ENCODE measurements at places on chromosomes 7 and 10.

DNA sequence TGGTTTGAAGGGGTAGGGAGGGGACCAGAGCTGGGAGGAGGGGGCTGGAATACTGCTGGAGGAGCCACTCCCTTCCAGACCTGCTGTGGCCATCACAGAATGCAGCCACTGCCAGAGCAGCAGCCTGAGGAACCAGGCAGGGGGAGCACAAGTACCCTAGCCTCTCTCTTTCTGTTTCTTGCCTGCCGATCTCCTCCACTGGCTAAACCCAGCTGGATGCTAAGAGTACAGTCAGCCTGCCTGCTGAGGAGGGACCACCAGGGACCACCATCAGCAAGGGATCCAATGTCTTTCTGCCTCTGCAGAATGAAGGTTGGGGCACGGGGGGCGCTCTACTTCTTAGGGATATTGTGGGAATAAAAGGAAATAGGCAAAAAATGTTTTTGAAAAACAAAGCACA is 4.7 kb downstream of the BLVRA start:
- DNase-seq, result no peak

- no peak for DNase-seq
Measured at GRCh38 chr7:1645071-1645409, 25.0 kb upstream of the ELFN1 start.

- DNase-seq, result no peak
Measured at GRCh38 chr10:99170116-99170675, 65.5 kb downstream of the HPSE2 start.

DNA sequence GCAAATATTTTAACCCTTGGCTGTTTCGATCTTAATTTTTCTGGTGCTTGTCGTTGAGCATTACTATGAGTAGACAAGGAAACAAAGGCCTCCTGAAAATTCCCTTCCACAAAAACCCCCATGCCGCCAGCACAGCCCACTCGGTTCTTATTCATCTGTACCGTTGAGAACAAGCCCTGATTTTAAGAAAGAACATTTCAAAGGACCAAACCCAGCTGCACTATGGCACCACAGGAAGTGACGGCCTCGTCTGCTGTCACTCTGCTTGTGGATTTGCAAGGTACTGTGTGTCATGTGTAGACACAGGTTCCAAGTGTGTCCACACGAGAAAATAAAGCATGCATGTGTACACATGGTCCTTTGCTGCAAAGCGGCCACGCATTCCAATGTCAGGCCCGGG is 285.2 kb downstream of the DNAJB6 start:
- DNase-seq, result no peak

DNA sequence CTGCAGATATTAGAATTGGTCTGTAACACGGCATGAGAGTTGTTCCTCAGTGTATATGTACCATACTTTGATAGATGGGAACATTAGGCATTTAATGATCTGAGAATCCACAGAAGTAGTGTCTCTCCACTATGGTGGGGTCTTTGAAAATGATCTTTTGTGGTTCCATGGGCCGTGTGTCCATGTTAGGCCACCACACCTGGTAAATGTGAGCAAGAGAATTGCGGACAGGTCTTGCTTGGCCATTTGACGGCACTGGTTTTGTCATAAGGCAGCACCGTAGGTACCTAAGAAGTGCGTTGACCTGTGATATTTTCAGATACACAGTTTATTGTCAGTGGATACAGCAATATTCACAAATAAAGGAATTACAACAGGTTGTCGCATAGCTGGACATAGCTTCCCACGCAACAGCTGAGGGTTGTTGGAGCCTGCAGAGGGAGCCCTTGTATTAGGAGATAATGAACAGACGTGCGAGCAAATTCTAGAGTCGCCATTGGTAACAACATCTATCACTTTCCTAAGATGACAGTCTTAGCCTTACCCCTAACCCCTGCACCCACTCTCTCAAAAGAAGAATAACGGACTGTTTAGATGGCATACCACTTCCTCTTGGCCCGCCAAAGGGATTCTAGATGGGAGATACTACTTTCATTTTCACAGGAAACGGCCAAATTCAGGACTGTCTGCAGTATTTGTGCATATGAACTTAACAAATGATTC is 111.4 kb downstream of the COL28A1 start:
- peak; percentile 84 for DNase-seq

GRCh38 chr7:116354171-116354545 is 143.8 kb downstream of the TES start:
- DNase-seq, result peak; percentile 62

- no peak for DNase-seq
Measured at GRCh38 chr7:141150465-141150864, 76.6 kb downstream of the TMEM178B start.

GRCh38 chr10:71528371-71529206 is 131.9 kb downstream of the CDH23 start:
- DNase-seq, result no peak

GRCh38 chr7:35982600-35982999 is 170.5 kb upstream of the EEPD1 start:
- no peak for DNase-seq

All from cardiac fibroblast (primary cell).